Stimulated activated CD4-positive, alpha-beta T cell treated with anti-CD3 and anti-CD28 coated beads, Interleukin-2, amount 100 ng/mL, for 24 hours (primary cell): ENCODE measurements at places on chromosomes 4 and X.

DNA sequence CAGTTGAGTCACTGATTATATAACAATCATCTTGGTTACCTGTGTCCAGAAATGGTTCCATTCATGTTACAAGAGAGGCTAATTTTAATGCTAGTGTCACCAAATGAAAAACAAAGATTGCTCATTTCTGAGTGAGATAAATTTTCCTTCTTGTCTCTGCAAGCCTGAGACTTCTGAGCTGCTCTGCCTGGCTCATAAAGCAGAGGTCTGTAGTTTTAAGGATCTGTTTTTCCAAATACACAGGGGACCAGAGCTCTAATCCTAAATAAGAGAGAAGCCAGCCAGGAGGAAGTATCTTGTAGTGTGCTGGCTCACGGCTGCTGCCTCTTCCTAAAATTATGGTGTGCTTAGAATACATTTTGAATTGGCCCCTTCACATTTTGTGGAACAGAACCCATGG lies 42.6 kb downstream of the CLDN34 start:
- no peak for DNase-seq

DNA sequence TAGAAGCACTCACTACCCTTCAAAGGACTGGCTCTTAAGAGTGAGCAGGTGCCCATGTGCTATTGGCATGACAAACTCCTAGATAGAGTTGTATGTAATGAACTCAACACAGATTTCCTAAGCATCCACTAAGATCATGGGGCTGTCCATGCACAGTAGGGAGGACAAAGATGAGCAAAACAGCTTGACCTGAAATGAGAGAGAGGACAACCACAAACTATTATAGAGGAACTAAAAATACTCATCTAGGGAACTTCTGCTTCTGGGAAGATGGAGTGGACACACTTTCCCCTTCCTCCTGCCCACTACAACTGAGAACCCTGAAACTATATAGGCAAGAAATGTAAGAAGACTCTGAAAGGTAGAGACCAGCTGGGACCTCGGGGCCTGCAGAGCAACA lies 20.8 kb upstream of the TMEM128 start:
- no peak for DNase-seq

GRCh38 chr4:38078590-38079421 lies 118.6 kb downstream of the PTTG2 start:
- no peak for DNase-seq

DNA sequence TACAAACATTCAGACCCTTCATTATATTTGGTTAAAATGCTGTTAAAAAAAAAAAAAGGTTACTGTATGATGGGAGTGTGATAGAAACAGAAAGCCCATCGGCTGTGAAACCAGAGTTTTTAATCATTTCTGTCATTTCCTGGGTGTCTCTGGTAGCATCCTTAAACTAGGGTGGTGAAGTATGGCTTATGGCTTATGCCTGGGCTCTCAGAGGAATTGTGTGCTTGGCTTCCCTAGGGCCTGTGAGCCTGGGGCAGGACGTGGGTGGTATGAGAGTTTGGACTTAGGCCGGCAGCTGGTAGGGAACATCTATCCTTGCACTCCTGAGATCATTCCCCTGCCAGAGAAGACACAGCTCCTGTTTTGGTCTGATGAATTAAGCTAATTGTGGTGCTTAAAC lies 52.2 kb downstream of the DCUN1D4 start:
- DNase-seq = no peak

- DNase-seq = no peak
Observed at GRCh38 chrX:72031118-72031517, 100.6 kb downstream of the RTL5 start.

GRCh38 chrX:355329-356050 lies 31.2 kb downstream of the PPP2R3B start:
- no peak for DNase-seq

DNA sequence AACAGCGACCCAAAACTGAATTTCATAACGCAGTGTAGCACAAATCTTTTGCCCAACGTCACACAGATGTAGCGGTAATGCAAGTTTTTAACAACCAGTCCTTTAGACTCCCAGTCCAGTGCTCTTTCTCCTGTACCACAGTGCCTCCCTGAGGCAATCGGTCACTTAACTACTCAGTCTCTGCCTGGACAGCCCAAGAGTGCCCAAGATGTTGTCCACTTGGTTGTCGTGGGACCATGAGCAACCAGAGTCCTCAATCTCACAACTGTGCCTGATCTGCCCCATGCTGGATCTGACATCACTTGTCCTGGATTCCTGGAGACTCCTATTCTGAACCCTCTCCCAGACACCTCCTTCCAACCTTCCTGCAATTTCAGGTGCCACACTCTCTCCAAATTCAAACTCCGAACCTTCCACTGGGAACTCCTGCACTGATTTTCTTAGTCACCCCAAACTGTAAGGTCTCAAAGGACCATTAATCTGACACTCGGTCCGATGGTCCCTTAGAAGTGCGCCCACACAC lies 702 bp downstream of the MMGT1 start:
- DNase-seq = no peak

DNA sequence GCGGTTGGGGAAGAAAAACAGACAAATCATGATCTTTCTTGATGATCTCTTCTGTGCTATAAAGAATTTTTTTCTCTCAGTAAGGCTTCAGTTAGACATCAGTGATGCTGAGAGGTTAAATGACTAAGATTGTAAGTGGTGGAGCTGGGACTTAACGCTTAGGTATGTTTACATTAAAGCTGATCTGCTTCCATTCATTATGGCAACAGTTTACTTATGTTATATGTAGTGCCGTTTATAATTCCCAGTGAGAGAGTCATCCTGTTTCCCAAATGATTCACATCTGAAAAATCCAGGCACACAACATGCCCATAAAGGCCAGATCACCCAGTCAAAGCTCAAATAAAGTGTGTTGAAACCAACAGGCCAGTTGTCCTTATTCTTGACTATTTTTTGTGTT lies 50.1 kb downstream of the CENPVL3 start:
- no peak for DNase-seq
